Ecto neural progenitor cell (in vitro differentiated cells): ENCODE measurements at places on chromosomes 11 and 22.

DNA sequence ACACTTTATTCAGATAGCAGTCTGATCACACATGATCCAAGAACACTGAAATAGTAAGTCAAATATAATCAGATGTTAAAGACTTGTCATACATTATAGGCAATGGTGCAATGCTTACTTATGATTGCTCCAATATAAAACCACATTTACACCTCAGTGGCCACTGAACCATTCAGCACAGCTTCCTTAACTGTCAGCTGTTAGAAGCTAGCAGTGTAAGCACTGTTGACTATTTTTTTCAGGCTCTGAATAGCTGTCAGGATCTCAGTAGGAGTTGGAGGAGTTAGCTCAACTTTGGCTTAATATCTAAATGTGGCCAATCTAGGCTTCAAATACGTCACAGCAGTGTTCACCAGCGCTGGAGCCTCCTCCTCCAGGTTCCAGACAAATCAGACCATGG lies 36.6 kb downstream of the METTL15 start:
- DNase-seq: no peak

DNA sequence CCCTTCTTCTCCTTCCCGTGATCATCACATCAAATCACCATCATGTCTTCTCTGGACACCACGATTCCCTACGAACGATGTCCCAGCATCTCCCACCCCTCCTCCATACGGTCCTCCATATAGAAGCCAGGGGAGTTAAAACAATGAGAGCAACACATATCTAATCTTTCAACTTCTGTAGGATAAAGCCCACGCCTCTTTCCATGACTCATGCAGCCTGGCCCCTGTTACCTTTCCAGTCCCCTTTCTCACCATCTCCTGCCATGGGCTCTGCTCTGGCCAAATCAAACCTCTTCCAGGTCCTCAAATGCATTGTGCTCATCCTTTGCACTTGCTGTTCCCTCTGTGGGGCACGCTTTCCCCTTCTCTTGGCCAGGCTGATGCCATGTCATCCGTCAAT lies 23.6 kb downstream of the RPS6KA4 start:
- DNase-seq: no peak

GRCh38 chr11:102802341-102802740 lies 4.4 kb upstream of the MMP1 start:
- DNase-seq: no peak

GRCh38 chr22:32204856-32205722 lies at the start of gene RFPL2:
Gene RFPL2 (minus strand): TSS chr22:32205073. CDS start chr22:32202451, 2,622 bp downstream.
- peak; percentile 85 for DNase-seq

- DNase-seq: no peak
Observed at GRCh38 chr22:22129387-22129786, 115.2 kb upstream of the VPREB1 start.

DNA sequence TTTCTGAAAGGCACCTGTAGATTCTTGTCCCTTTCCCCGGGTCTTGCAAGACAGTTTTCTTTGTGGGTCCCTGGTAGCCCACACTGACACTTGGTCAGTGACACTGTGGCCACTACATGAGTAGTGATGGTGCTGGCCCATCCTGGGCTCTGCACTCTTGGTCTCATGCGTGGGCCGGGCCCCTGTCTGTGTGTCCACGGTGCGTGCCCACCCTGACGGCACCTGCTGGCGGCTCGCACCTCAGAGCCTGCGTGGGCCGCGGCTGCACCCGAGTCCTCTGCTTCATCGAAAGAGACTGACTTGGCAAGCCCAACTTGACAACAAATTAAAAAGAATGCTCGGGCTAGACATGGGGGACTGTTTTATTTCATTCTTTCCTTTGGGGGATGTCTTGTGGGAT lies 37.5 kb downstream of the ADAMTS15 start:
- no peak for DNase-seq
